MCF 10A (cell line): ENCODE measurements at places on chromosomes 7 and 10. TPM values are rescaled to one million over a fixed set of nuclear protein-coding genes. Genes with fewer than 3 reads are reported as not detected.

Gene FBXO24
- 0.37 and 1.1 TPM in 2 replicates for total RNA-seq

Gene CYP2C19
- not detected in 2 replicates for total RNA-seq

Gene NEBL
- 30.6 and 44.3 TPM in 2 replicates for total RNA-seq

Gene TLX1
- not detected in 2 replicates for total RNA-seq

Gene HOGA1
- total RNA-seq = 0.88 and 1.7 TPM in 2 replicates

Gene GIMAP8
- not detected in 2 replicates for total RNA-seq

Gene IFT22
- total RNA-seq = 21.5 and 33.8 TPM in 2 replicates

Gene OR2A12
- total RNA-seq = not detected in 2 replicates

Gene AGMO
- not detected in 2 replicates for total RNA-seq

Gene CRPPA
- 0.81 and 1.1 TPM in 2 replicates for total RNA-seq

Gene AP4M1
- 13.5 and 13.6 TPM in 2 replicates for total RNA-seq

Gene CACNB2
- total RNA-seq = 2.7 and 3.3 TPM in 2 replicates

Gene TRIM50
- not detected in 2 replicates for total RNA-seq

Gene RINT1
- total RNA-seq = 26.9 and 29.2 TPM in 2 replicates

Gene TMEM229A
- total RNA-seq = not detected in 2 replicates

Gene EBLN1
- not detected in 2 replicates for total RNA-seq

Gene HOXA1
- total RNA-seq = 5.6 and 7.1 TPM in 2 replicates

Gene SLC13A1
- not detected in 2 replicates for total RNA-seq

Gene SPDYE16
- total RNA-seq = 0.29 TPM in 1 of 2 replicates, not detected in the other

Gene RBP3
- total RNA-seq = not detected in 2 replicates

Gene C10orf143
- total RNA-seq = 2.9 and 4.9 TPM in 2 replicates

Gene CYP2C18
- not detected in 2 replicates for total RNA-seq

Gene GPR15LG
- not detected in 2 replicates for total RNA-seq

Gene PAX4
- total RNA-seq = not detected in 2 replicates

Gene LRRC61
- 8.4 and 10.1 TPM in 2 replicates for total RNA-seq

Gene CHCHD2
- 564 and 712 TPM in 2 replicates for total RNA-seq

Gene IL2RA
- total RNA-seq = not detected in 2 replicates

Gene ADAM22
- not detected in 2 replicates for total RNA-seq

Gene CPA2
- total RNA-seq = not detected in 2 replicates

Gene SFTPA2
- not detected in 2 replicates for total RNA-seq

Gene R3HCC1L
- total RNA-seq = 10.7 and 12.2 TPM in 2 replicates

Gene KLHDC10
- total RNA-seq = 25.8 and 36.9 TPM in 2 replicates

Gene PRSS37
- not detected in 2 replicates for total RNA-seq

Gene ARHGAP22
- 4.0 and 6.3 TPM in 2 replicates for total RNA-seq

Gene PMPCB
- 64.9 and 73.9 TPM in 2 replicates for total RNA-seq

Gene FAM237B
- not detected in 2 replicates for total RNA-seq

Gene SH2D4B
- total RNA-seq = not detected in 2 replicates

Gene LRRTM3
- total RNA-seq = not detected in 2 replicates

Gene HGF
- total RNA-seq = not detected in 2 replicates

Gene ASAH2
- 3.9 and 7.4 TPM in 2 replicates for total RNA-seq

Gene CLRN3
- not detected in 2 replicates for total RNA-seq

Gene GNG11
- 3.9 and 4.6 TPM in 2 replicates for total RNA-seq

Gene UNCX
- total RNA-seq = not detected in 2 replicates

Gene NODAL
- total RNA-seq = not detected in 2 replicates

Gene FAM25A
- total RNA-seq = not detected in 2 replicates

Gene CLCN1
- not detected in 2 replicates for total RNA-seq

Gene PIK3CG
- total RNA-seq = not detected in 2 replicates

Gene FAM25G
- total RNA-seq = not detected in 2 replicates
